ENCODE measurements at places on chromosomes 7 and 10. TPM values are rescaled to one million over a fixed set of nuclear protein-coding genes. Genes with fewer than 3 reads are reported as not detected.

EPHB6 gene
- total RNA-seq: 12.2 TPM

ZNF425 gene
- 1.2 TPM for total RNA-seq

CNTNAP2 gene
- 0.59 TPM for total RNA-seq

RET gene
- total RNA-seq: 0.68 TPM

- DNase-seq: no peak
Measured at GRCh38 chr10:99905971-99906370, 103.8 kb downstream of the DNMBP start.

- DNase-seq: no peak
Measured at GRCh38 chr7:74655768-74656440, 1.6 kb upstream of the GTF2I start.

DNA sequence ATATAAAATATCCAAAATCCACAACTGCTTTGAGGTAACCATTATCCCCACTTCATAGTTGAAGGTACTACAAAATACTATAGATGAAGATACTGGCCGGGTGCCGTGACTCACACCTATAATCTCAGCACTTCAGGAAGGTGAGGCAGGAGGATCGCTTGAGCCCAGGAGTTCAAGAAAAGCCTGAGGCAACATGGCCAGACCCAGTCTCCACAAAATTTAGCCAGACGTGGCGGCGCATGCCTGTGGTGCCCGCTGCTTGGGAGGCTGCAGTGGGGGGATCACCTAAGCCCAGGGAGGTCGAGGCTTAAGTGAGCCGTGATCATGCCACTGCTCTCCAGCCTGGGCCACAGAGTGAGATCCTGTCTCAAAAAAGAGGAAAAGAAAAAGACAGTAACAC, 21.7 kb downstream of the TMEM254 start:
- DNase-seq: no peak

DNA sequence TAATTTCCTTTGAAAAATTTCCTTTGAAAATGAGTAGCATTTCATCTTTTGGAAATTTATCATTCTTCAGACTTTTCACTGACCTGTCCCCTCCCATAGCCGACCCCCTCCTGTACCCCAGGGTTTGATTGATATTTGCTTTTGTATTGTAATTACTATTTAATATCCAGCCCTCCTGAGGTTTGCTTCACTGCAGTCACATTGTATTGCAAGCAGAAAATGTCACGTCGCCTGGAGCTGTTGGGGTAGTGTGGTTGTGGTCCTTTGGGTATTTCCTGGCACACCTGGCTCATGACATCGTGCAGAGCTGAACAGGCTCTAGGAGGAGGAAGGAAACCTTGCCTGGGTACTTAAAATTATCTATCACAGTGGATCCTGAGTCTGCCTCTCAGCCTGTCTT, 116.1 kb downstream of the INSYN2A start:
- DNase-seq: no peak

DNA sequence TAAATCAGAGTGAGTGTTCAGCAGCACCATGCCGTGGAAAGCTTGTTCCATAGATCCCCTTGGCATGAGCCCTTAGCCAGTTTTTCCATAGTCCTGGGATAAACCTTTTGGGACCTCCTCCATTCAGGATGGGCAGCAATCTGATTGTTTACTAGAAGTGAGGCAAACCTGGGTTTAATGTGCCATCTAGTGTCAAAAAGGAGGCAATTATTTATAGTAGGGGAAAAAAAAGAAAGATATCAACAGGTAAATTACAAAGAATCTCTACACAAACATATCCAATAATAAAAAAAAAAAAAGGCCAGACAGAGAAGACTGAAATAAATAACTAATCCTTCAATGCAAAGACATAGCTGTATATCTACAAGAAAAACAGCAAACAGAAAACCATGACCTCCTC, 229.0 kb upstream of the STK17A start:
- no peak for DNase-seq

DNA sequence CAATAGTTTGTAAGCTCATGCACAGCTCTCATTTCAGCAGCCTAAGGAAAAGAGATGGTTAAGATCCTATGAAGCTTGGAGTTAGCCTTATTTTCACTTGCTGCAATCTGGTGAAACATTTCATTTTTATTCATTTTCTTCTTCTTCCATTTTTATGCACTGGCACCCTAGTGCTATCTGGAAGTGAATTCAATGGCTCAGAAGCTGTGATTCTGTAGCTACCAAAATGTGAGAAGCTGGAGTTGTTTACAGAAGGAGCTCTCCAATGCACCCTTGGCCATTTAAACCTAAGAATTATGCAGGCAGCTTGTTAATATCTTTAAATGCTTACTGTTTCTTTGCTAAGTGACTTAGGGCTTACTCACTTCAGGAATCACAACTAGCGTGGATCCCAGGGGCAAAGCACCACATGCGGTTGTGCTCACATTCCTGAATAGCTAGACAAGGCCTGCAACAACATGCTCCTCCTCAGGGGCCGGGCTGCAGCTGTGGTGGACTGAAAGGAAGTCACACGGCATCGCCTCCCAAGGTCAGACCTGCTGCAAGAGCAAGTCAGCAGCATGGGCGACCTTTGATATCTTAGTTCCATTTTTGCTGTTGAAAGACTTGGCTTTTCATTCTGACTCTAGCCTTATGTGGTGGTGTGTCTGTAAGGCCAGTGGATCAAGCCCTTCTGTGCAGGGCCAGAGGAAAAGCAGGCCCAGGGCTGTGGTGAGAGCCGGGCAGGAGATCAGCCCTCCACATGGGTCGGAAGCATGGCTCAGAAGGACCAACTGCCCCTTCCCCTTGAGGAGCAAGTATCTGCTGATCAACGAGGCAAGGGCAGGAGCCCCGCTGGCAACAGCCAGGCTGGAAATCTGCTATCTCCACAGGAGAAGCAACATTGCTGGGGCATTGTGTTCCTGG, 91.9 kb upstream of the MBL2 start:
- no peak for DNase-seq

DNA sequence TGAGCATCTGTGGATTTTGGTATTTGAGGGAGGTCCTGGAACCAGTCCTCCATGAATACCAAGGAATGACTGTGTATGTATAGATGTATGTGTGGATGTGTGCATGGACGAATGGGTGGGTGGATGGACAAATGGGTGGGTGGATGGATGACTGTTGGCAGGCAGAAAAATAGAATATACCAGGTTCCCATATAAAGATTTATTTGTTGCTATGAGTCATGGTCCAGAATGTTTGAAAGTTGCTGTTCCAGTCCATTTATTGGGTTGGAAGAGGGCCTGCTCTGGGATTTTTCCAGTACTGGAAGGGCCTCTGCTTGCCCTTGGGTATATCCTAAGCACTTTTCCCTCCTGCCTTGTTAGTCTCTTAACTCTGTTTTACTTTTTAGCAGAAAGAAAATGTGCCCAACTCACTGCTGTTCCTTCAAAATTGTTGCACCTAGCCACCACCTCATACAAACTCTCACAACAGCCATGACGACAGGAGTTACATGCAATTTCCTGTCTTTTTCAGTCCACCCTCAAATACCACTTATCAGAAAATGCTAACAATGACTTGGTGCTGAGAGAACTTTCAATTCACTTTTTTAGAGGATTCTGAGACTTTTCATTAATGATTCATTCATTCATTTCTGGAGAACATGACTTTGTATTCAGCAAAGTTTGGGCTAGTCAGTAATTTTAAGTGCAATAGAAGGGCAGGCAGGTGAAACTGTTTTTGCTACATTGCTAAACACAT, 108.1 kb downstream of the EEPD1 start:
- no peak for DNase-seq

DNA sequence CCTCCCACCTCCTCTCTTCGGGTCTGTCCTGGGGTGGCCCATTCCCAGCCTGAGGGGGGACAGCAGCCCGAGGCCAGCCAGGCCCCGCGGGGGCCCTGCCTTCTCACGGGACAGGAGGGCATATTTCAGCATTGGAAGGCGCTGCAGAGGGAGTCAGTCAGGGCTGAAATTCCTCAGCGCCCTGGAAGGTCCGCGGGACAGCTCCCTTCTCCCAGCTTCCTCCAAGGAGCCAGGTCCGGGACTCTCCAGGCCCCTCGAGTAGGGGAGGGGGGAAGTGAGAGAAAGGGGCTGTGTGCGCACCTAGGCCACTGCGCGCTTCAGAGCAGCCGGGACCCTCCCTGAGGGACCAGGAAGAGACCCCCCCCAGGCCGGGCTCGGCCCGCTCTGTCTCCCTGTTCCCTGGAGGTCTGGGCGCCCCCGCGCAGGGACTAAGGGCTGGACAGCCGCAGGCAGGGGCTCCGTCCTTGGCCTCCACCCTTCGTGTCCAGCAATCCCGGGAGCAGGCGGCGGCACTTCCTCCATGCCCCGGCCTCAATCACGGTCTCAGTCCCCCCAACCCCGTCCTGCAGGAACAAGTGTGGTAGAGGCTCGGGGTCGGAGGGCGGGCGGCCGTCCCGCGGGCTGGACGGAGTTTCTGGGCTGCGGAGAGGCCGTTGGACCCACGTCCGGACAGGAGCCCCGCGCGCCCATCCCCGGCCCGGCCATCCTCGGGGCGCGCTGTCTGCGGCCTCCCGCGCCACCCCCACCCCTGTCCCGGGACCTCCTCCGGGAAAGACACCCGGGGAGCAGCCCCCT, 6.0 kb upstream of the ELFN1 start:
- DNase-seq: peak; percentile 49

DNA sequence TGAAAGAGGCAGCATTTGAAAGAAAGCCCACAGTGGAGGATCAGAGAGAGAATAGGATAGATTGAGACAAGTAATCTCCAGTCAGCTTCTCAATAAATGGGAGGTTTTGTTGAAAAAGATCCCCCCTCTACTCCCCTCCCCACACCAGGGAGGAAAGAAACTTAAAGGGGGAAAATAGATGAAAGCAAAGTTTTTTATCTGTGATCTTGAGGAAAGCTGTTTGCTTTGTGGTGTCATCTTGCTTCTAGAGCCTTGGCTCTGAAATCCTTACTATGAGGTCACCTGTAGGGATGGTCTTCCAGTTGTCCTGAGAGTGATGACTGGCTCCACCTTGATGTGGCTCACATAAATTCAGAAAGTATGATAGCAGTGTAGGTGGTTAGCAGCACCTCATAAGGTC, at the start of gene SPAM1:
Gene SPAM1, plus strand, starts transcription at position 301 of the 400 bp plus-strand sequence. CDS start 28,330 bp downstream, outside the sequence.
- DNase-seq: no peak

DNA sequence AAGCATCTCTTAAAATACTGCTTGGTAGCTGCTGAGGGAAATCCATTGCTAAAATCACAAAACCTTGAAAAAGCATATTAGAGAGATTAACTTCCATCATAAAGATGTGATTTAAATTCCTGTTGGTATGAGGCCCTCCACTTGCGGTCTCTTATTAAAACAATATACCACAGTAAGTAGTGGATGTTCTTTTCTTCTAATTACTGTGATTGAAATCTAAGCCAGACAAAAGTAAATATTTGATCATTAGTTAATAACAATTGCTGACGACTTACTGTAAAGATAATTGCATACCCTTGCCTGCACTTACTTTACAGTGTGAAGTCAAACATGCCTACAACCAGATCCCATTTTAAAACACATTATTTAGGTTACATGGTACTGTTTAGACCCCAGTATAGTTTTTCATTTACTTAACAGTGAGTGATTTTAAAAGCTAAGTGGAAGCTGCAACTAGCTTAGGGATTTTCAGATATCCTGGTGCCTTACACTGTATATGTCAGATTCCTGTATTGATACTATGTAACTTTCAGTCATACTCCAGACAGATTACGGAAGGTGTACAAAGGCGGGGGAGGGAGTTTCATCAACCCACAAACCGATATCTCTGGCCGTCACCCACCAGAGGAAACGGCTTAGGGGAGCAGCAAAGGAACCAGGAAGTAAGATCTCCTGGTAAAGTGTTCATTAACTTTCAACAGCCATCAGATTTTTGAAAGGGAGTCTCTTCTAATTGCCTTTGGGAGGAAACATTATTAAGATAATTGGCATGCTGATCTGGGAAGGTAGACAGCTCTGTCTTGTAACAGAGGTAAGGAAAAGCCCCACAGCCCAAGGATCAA, 986 bp downstream of the NRP1 start:
- DNase-seq: no peak
